CD4-positive, alpha-beta T cell treated with Interleukin-17A for 1 hour (primary cell): ENCODE measurements at places on chromosomes 4 and X.

- no peak for DNase-seq
Measured at GRCh38 chr4:144318797-144319196, 178.3 kb upstream of the GYPA start.

- no peak for DNase-seq
Measured at GRCh38 chr4:106614441-106614840, 245.9 kb upstream of the GIMD1 start.

GRCh38 chrX:48937054-48937907, 18.5 kb upstream of the PIM2 start:
- DNase-seq: peak; percentile 93

DNA sequence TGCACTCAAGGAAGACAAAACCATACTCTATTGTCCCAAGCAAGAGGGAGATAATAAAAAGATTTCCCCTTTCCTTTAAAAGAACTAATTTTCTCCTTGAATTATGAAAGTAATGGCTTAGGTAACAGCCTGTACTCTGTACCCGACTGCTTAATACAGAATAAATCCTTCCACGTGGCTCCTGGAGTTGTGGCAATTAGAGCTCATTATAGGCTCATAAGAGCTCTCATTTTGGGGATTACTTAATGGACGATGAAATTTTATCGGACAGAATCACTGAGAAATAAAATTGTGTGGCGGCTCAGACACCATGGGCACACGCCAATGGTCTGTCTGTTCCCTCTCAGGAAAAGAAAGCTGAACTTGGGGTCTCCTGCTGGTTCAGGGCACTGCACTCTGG, 2.8 kb upstream of the GSX2 start:
- DNase-seq: no peak

DNA sequence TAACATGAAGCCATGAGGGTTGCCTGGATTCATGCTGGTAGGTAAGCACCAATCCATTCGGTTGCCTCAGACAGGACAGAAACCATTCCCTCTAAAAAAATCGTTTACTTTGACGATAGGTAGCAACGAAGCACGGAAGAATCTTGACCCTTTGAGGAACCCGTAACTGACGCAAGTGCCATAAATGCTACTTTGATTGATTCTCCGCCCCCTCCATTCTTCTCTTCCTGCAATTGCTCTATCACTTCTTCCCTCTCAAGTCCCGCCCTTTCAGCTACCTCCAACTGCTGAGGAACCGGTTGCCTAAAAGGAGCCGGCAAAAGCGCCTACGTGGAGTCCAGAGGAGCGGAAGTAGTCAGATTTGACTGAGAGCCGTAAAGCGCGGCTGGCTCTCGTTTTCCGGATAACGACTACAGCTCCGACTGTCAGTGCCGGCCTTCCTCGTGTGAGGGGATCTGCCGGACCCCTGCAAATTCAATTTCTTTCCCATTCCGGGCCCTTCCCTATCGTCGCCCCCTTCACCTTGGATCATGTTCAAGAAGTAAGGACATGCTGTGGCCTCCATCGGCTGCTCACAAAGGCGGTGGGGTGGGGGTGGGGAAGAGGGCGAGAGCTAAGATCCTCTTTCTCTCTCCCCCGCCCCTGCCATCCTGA, at the start of gene MCTS1:
Gene MCTS1 (plus strand): TSS at position 395 of the 654 bp plus-strand sequence. CDS start 136 bp downstream, at position 531.
- peak; percentile 92 for DNase-seq

GRCh38 chr4:53551958-53552357, 39.3 kb downstream of the LNX1 start:
- no peak for DNase-seq

DNA sequence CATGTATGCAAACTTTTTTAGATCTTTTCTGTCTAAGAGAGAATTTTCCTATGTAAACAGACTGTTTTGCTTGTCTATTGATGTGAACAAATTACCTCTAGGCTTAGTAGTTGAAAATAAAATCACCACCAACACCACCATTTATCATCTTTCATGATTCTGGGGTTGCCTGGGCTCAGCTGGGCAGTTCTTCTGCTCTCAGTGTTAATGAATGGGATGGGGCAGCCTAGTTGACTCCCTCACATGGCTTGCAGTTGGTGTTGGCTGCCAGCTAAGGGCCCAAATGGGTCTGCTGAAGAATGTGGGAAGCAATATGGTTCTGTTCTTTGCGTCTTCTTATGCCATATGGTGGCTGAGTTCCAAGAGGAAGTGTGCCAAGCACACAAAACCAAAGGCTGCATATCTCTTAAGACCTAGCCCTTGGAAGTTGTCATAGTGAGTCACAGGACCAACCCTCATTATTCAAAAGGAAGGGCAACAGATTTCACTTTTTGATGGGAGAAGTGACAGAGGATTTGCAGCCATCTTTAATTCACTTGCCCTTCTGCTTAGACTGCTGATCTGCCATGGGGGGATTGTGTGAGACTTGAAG, 17.9 kb downstream of the REELD1 start:
- DNase-seq: no peak

DNA sequence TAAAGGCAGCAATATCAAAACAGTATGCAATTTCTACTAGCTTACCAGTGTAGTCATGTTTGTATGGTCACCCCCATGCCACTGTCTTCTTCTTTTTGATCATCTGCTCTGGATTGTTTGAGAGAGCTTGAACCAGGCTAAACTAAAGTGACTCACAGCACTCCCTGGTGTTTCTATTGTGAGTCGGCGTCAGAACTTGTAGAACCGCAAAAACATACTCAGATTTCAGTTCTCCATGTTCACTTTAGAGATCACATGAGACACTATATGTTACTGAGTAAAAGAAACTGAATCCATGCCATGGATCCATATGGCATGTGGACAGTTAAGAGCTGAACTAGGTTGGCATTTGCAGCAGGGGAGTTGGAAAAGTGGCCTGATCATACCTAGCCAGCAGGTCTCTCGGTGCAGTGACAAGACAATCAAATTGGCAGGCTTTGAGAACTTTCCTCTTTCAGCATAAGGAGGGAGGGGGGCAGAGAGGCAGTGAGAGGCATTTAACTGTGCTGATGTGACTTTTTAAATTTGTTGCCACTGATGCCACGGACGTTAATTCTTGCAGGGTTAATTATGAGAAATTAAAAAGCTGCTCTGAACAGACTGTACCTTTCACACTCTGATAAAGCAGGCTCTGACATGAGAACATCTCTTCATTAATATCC, 88.4 kb downstream of the AFF2 start:
- DNase-seq: no peak

DNA sequence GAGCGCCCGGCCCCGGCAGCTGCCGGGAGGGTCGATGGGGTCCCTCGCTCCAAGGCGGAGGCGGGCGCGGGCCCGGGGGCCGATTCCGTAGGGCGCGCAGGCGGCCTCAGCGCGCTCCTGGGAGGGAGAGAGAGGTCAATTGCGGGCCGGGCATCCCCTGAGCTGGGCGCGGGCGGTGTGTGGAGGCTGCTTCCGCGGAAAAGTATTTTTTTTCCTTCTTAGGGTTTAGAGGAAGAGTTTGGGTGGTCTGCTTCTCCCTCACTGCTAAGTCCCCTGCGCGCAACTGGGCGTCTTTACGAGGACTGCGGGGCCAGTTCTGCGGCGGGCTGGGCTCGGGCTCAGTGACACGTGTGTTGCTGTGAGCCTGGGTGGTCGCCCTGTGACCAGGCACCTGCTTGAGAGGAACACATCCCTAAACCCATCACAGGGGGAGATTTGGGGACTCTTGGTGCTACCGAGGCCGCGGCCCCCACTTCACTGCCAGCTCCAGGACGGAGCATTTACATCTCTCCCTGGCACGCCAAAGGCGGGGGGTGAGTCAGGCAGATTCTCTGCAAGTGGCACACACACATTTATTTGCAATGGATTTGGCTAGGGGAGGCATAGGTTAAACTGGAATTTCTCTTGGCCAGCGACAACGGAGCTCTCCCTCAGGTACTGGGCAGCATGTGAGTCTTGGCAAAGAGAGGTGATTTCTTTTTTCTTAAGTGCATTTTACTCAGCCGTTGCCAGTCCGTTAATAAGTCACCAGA, 151.2 kb upstream of the SLC4A4 start:
- no peak for DNase-seq

GRCh38 chrX:37817176-37817575, 30.2 kb downstream of the DYNLT3 start:
- DNase-seq: no peak
